ENCODE measurements at places on chromosomes 16 and 17.

GRCh38 chr17:64384253-64385186 is 6.1 kb downstream of the PECAM1 start:
- no peak for DNase-seq

- DNase-seq: no peak
These were observed 659.4 kb upstream of the EEF2KMT start for GRCh38 chr16:5756969-5757368.

DNA sequence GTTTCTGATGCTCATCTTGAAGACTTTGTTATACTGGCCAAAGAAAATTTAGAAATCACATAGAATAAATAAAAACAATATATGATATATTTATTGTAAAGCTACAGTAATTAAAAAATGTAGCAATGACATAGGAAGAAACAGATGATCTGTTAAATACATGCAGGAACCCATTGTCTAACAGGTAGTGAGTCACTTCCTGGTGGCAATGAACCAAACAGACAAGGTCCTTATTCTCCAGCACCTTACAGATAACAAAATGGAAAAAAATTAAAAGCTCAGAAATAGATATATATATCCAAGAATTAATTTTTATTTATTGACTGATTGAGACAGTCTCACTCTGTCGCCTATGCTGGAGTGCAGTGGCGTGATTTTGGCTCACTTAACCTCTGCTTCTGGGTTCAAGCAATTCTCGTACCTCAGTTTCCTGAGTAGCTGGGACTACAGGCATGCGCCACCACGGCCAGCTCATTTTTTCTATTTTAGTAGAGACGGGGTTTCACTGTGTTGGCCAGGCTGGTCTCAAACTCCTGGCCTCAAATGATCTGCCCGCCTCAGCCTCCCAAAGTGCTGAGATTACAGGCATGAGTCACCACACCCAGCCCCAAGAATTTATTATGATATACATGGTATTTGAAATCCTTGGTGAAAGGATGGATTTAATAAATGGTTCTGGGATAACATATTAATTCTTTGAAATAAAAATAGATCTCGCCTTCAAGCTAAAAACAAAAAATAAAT is 7.5 kb downstream of the NETO2 start:
- no peak for DNase-seq

- DNase-seq: no peak
These were observed 18.4 kb downstream of the EFCAB5 start for GRCh38 chr17:29959658-29960337.

GRCh38 chr16:85541181-85541580 is 71.9 kb upstream of the GSE1 start:
- DNase-seq: no peak

- DNase-seq: no peak
These were observed 25.0 kb downstream of the USP10 start for GRCh38 chr16:84724606-84725309.

DNA sequence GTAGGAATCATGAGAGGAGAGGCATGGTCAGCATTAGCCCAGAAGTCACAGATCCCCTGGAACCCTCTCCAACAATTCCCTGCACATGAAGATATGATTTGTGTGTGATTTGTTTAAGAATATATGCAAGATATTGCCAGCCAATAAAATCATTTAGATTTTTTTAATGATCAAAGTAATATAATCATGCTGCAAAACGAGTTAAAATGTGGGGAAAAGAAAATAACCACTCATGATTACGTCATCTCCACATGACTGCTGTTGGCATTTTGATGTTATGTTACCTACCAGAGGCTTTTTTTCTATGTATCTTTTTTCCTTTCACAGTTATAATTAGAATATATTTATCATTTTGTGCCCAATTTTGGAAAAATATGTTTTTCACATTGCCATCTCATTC is 22.4 kb downstream of the SLC35G3 start:
- DNase-seq: no peak

- no peak for DNase-seq
These were observed 27.0 kb upstream of the RPTOR start for GRCh38 chr17:80517641-80518040.

DNA sequence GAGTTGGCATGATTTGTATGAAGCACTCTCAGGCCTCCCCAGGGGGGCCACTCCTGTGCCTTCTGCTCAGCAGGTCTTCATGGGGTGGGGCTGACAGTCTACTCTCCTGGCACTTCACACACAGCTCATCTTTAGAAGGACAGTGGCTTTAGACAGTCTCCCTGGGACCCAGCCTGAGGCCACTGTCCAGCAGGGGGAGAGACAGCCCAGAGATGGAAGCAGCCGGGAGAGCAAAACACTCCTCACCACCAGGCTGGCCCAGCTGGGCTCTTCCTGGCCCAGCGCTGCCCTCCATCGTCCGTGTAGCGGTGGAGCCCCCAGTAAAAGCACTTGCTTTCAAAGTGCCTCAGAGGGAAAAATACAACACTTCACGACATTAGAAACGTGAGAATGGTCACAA is 62.0 kb upstream of the CRHR1 start:
- no peak for DNase-seq

- DNase-seq: no peak
These were observed 350.4 kb downstream of the HS3ST4 start for GRCh38 chr16:26041952-26042668.

- no peak for DNase-seq
These were observed 14.7 kb downstream of the SMIM5 start for GRCh38 chr17:75647921-75648320.
